ENCODE measurements at places on chromosomes 4 and X.

GRCh38 chrX:153974003-153974725, 1.6 kb downstream of the TMEM187 start:
- no peak for DNase-seq

GRCh38 chrX:123215397-123216089, 31.5 kb downstream of the GRIA3 start:
- no peak for DNase-seq

- DNase-seq, result no peak
These were observed 345.7 kb upstream of the SPANXN4 start for GRCh38 chrX:142680038-142680437.

GRCh38 chr4:163447481-163447880, 26.1 kb downstream of the TKTL2 start:
- no peak for DNase-seq

DNA sequence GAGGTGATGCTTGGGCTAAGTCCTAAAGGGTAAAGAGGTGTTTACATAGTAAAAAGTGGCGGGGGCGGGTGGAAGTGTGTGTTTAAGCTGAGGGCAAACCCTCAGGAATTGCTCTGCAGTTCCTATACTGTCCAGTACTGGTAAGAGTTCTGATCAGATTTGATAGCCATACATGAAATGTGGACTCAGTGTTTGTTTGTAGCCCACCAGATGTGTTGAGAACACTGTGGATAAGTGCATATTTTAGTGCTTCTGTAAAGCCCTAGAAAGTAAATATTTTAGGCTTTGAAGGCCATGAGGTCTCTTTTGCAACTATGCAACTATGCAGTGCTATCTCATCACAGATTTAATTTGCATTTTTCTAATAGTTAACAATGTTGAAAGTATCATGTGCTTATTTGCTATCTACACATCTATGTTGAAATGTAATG, 80.7 kb upstream of the EOLA2 start:
- DNase-seq, result peak; percentile 5

- no peak for DNase-seq
These were observed 46.6 kb downstream of the RASGEF1B start for GRCh38 chr4:81424816-81425755.

DNA sequence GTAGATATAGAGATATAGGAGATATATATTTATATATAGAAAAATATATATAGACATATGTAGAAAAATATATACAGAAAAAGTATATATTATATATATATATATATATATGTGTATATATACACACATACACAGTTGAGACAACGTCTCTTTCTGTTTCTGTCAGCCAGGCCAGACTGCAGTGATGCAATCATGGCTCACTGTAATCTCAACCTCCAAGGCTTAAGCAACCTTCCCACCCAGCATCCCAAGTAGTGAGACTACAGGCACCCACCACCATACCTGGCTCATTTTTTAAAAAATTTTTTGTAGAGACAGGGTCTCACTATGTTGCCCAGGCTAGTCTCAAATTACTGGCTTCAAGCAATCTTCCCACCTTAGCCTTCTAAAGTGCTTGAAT, 426.3 kb downstream of the GPM6A start:
- DNase-seq, result no peak

GRCh38 chrX:11423362-11423818, 130.2 kb downstream of the AMELX start:
- peak; percentile 68 for DNase-seq

DNA sequence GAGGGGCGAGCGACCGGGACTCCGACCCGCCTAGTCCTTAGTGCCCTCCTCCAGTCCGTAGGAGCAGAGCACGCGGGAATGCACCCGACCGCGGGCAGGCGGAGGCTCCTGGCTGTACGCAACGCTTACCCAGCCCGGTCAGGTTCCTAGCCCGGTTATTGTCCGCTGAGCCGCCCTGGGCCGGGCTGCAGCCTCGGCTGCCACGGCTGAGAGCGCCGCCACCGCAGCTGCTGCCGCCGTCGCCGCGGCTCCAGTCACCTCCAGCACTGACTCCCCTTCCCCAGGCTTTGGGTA, at the start of gene AMER1:
TSS of gene AMER1 (minus strand) at position 268 of the 294 bp plus-strand sequence. CDS start 12,422 bp downstream, outside the sequence.
- DNase-seq, result no peak

- no peak for DNase-seq
These were observed 1476.8 kb downstream of the ADGRL3 start for GRCh38 chr4:62676962-62677361.

GRCh38 chrX:119539872-119540271, 25.3 kb downstream of the STEEP1 start:
- DNase-seq, result no peak

- DNase-seq, result no peak
These were observed 206.8 kb downstream of the TENM3 start for GRCh38 chr4:182449930-182450439.

DNA sequence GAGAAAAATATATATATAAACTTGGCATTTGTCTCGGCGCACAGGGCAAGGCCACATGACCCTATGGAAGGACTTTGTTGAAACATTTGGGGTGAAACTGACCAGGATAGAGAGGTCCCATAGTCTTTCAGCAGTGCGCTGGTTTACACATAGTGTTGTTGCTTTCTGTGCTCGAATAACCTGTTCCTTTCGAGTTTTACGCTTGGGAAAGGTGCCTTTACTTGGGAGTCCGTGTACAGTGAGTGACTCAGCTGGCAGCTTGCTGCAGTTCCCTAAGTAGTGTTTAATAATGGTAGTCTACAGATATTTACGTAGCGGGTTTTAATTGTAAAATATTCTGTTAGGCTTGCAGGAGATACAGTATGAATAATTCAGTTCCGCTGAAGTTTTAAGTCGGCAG, 578 bp downstream of the APOOL start:
- no peak for DNase-seq

DNA sequence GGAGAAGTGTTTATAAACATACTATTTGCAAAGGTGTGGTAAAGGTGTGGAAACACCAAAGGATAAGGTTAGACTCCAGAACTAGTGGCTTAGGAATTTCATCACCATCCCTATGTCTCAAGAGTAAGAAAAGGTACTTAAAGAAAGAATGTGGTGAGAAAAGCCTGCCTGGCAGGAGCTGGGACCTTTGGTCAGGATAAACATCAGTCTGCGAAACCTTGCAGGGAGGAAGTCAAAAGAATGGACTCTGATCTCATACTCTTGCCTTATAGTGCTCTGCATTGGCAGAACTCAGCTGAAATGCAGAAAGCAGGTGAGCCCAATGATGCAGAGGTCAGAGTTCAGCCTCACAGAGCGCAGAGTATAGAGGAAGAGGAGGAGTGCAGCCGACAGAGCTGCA, 97.2 kb upstream of the NR3C2 start:
- DNase-seq, result no peak

- DNase-seq, result no peak
These were observed 52.4 kb upstream of the GUCY1A1 start for GRCh38 chr4:155614111-155614762.

- no peak for DNase-seq
These were observed 50.3 kb downstream of the CASP3 start for GRCh38 chr4:184598753-184599491.

- no peak for DNase-seq
These were observed 319.3 kb downstream of the IL15 start for GRCh38 chr4:141955696-141956095.

GRCh38 chrX:82127228-82128123, 925.6 kb downstream of the SH3BGRL start:
- DNase-seq, result no peak

DNA sequence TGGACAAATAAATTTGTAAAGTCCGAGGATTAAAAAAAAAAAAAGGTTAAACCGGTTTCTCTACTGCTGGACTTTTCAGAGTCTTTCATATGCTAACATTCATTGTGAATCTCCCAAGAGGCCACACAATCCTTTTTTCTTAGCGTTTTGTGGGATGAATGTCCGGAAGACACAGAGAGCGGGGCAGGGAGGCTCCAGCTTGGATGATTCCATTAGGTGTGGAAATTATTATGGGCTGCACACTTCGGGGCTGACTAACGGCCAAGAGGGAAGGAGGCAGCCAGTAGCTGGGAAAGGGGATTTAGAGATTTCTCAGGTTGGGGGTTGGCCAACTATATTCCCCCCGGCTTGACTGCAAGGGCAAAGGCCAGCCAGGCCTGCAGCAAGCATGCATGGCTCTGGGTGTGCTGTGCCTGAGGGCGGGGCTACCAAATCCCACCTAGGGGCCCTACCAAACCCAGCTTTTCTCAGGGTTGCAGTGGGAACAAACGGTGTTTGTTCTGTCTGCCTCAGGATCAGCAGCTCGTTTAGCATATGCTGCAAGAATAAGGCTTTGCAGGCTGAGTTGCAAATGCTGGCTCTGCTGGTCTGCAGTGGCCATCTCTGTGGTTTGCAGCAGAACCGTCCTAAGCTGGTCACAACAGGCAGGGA, 28.6 kb downstream of the NYX start:
- no peak for DNase-seq

DNA sequence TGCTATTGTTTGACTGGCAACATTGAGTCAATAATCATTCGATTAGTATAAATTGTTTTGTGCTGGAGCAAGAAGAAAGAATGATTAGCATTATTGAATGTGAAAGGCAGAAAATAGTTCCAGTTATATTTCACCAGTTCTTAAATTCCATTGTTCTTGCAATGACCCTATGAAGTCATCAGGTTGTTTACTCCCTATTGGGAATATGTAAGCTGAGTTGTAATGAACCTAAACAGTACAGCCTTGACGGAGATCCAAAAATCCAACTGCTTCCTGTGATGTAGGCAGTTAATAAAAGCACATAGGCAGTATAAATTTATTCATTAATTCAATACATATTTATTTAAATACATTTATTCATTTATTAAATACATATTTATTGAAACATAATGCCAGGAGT, 947.5 kb downstream of the PCDH7 start:
- DNase-seq, result no peak

DNA sequence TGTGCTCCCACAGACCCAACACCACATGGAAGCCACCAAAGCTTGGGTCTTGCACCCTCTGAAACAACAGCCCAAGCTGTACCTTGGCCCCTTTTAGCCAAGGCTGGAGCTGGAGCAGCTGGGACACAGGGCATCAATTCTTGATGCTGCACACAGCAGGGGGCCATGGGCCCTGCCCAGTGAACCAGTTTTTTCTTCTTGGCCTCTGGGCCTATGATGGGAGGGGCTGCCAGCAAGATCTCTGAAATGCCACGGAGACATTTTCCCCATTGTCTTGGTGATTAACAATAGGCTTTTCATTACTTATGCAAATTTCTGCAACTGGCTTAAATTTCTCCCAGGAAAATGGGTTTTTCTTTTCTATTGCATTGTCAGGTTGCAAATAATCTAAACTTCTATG, 49.0 kb downstream of the SPANXA2 start:
- DNase-seq, result no peak

DNA sequence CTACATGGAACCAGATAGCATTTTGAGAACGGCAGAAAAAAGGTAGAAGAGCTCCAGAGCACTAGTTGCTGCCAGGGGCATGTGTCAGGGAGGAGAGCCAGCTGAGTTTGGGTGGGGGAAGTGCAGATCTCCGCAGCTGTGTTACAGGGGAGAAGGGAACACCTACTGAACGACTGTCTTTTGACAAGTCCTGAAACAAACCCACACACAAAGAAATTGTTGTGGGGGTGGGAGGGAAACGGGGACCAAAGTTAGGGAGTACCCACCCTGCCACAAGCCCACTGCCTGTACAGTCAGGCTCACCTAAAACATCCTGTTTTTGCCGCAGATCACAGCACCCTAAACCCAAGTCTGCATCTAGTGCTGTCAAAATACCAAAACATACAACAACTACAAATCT, 55.5 kb downstream of the LEF1 start:
- no peak for DNase-seq

GRCh38 chr4:38004062-38004461, 43.9 kb downstream of the PTTG2 start:
- peak; percentile 18 for DNase-seq

GRCh38 chrX:16593801-16594200, 56.2 kb upstream of the S100G start:
- no peak for DNase-seq

- no peak for DNase-seq
These were observed 110.3 kb upstream of the KIT start for GRCh38 chr4:54547299-54548097.

GRCh38 chrX:132520792-132521191, 32.0 kb upstream of the MBNL3 start:
- no peak for DNase-seq

DNA sequence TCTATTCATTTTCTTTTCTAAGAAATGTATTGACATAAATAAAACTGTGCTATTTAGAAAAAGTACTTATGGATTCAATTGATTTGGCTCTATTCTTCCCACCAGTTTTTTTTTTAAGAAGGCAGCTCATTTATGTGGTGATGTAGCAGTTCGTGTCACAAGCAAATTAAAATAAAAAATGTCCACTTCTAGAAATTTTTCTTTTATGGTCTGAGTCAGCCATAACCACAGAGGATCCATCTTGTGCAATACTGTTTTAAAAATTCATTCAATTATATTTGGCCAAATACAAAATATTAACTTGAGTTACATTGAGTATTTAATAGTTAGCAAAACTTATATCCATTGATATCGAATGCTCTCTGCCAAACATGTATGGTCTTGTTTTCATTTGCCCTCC, 207.9 kb upstream of the FAT1 start:
- peak; percentile 28 for DNase-seq

DNA sequence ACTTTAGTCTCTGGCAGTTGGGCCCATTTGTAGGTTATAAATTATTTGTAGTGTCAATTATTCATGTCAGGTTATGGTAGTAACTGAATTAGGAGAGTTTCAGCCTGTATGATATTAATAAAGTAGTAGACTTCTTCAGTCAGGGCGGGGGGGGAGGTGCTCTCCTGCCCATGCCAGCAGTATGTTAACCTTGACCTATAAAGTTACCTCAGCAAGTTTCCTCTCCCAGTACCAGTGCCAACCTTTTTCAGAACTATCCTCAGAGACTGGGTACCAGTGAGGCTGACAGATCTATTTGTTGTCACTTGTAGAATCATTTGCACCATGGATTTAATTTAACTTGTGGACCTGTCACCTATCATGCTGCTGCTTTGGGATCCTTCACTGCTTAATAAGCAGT, 88.0 kb downstream of the PRRG1 start:
- DNase-seq, result no peak

DNA sequence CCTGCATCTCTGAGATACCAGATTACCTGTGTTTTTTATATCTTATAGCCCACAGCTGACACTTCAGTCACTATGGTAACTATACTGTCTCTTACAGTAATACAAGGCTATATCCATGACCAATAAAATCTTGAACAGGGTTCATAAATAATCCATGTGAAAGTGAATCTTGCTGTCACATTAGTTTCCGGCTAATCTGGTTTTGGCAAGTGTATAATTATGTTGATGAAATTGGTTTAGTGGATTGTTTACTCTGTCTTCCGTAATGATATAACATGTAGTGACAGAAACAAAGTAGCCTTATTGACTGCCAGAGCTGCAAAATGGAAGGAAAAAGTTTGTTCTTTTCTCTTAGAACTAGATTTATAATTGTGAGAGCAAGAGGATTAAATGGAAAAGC, 686.6 kb upstream of the PABPC4L start:
- no peak for DNase-seq

All from AG08396 (cell line).